ENCODE measurements at places on chromosomes 6 and 20.

GRCh38 chr20:35133735-35134134 is 13.4 kb downstream of the EDEM2 start:
- no peak for DNase-seq

- peak; percentile 68 for DNase-seq
These were observed 1.5 kb downstream of the BRD2 start for GRCh38 chr6:32969685-32970412.

- no peak for DNase-seq
These were observed 31.5 kb upstream of the EDN1 start for GRCh38 chr6:12258591-12259075.

GRCh38 chr6:132261354-132261753 is 139.9 kb downstream of the MOXD1 start:
- no peak for DNase-seq

GRCh38 chr20:16533502-16533901 is 39.7 kb downstream of the KIF16B start:
- no peak for DNase-seq

DNA sequence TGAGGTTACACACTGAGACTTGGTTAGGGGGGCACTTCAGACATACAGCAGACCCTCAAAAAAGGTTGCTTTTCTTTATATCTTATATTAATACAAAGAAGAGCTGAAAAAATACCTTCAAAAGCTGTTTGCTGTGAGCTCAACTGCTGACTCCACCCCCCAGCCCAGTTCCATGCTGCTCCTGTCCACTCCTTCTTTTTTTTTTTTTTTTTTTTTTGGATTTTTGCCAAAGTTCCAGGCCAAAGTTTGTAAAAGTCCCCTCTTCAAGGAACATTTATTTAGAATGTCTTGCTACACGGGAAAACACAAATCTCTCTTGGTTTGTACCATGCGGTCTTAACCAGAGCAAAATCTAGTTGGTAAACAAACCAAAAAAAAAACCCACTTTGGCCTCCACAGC is 85.3 kb upstream of the AKAP12 start:
- DNase-seq, result no peak

DNA sequence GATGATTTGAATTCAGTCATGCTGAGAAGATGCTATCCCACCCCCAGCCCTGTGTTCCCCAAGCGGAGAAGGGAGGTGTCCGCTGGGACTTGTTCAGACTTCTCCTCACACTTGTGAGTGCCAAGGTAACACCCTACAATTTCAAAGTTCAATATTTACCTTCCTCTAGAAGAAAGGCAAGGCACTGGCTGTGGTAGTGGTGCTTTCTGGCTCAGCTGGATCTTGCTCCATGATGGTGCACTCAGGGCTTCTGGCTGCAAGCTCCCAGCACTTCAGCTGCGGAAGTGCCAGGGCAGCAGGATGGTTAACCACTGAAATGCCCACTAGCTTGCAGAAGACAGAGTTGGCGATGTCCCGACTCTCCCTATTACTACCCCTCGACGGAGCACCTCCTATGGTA is 135.4 kb downstream of the MTFR2 start:
- DNase-seq, result no peak

DNA sequence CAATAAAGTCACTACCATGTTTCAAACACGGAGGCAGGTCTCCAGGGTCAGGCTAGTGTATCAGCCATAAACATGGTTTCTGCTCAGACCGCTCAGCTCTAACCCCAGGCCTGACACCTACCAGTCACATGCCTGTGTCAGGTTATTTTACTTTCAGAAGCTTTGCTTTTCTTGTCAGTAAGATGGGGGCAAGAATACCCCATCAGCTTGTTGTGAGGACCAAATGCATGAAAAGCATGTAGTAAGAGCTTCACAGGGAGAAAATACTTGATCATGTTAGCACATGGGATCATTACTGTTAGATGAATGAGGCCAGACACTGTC is 65.2 kb upstream of the PIM1 start:
- no peak for DNase-seq

DNA sequence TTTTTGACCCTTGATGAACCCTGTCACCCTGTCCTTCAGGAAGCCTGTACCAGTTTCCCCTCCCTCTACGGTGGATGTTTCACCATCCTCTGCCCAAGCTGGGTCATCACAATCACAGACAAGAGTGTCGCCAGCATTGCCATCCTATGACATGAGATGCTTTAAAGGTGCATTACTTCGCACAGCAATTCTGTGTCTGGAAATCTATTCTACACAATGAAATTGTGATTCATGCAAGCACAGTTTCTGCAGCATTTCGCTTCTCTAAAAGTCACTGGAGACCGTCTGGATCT is 2.5 kb upstream of the ULBP2 start:
- no peak for DNase-seq

DNA sequence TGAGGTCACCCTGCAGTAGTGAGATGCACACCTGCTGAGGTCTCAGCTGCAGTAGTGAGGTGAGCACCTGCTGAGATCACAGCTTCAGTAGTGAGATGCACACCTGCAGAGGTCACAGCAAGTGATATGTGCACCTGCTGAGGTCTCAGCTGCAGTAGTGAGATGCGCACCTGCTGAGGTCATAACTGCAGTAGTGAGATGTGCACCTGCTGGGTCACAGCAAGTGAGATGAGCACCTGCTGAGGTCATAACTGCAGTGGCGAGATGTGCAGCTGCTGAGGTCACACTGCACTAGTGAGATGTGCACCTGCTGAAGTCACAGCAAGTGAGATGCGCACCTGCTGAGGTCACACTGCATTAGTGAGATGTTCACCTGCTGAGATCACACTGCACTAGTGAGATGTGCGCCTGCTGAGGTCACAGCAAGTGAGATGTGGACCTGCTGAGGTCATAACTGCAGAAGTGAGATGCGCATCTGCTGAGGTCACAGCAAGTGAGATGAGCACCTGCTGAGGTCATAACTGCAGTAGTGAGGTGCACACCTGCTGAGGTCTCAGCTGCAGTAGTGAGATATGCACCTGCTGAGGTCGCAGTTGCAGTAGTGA is 20.8 kb downstream of the ZDHHC14 start:
- DNase-seq, result no peak

DNA sequence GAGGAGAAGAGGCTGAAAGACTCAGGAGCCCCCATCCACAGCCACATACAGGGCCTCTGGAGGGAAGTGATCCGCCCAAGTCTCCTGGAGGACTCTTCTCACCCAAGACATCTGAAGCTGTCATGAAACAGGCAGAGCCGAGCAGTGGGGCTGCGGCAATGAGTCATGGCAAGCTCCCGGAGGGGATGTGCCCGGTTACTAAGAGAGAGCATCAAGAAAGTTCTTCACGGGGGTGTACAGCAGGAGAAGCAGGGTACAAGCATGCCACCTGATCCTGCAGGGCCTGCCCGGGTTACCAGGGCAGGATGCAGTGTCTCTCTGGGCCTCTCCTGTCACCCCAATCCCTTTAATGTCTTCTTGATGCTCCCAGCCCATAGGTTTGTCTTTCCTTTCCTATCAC is 21.1 kb downstream of the TRIM26 start:
- no peak for DNase-seq

- peak; percentile 66 for DNase-seq
These were observed 19.1 kb upstream of the NNAT start for GRCh38 chr20:37501940-37502339.

DNA sequence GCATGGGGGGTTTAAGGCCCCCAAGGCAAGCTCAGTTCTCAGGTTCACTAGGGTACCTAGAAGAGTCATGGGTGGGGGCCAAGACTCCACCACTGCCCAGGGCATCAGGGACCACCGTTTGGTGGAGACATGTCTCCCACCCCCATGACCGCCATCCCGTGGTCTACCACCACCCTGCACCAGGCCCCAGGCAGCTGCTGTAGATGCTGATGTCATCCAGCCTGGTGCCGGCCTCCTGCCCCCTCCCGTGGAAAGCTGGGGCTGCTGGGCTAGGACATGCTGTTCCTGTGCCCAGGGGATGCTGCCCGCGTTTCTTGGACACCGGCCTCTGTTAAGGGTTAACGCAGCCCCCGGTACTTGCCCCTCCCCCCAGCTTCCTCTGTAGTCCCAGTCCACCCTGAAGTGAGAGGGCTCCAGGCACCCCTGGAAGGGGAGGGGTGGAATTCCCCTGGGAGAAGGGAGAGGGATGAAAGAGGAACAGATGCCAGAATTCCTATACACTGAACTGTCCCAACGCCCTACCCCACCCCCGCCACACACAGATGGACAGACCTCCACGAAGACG is 587 bp downstream of the IP6K3 start:
- DNase-seq, result no peak

DNA sequence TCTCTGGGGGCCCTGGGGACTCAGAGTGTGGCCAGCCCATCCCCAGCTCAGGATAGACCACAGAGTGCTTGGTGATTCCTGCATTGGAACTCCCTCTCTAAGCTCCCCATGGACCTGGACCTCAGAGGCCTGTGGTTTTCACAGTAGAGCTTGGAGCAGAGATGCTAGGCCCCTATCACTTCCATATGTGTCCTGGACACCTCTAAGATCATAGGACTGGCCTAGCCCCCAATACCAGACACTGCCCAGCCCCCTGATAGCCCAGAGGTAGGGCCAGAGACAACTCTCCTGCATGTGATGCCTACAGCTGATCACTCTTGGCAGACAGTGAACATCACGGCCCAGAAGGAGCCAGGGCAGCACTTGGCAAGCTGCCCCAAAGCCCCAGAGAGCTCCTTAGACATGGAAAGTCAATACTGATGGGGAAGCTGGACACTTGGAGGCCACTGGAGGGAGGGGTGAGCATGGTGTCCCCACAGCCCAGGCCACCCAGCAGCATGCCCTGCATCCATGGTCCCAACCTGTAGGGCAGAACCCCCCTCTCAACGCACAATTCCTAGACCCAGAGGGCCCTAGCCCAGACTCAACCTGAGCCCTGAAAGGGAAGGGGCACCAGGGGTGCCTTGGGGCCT is 27.1 kb downstream of the UBD start:
- no peak for DNase-seq

- no peak for DNase-seq
These were observed 11.2 kb downstream of the TCFL5 start for GRCh38 chr20:62850333-62850974.

DNA sequence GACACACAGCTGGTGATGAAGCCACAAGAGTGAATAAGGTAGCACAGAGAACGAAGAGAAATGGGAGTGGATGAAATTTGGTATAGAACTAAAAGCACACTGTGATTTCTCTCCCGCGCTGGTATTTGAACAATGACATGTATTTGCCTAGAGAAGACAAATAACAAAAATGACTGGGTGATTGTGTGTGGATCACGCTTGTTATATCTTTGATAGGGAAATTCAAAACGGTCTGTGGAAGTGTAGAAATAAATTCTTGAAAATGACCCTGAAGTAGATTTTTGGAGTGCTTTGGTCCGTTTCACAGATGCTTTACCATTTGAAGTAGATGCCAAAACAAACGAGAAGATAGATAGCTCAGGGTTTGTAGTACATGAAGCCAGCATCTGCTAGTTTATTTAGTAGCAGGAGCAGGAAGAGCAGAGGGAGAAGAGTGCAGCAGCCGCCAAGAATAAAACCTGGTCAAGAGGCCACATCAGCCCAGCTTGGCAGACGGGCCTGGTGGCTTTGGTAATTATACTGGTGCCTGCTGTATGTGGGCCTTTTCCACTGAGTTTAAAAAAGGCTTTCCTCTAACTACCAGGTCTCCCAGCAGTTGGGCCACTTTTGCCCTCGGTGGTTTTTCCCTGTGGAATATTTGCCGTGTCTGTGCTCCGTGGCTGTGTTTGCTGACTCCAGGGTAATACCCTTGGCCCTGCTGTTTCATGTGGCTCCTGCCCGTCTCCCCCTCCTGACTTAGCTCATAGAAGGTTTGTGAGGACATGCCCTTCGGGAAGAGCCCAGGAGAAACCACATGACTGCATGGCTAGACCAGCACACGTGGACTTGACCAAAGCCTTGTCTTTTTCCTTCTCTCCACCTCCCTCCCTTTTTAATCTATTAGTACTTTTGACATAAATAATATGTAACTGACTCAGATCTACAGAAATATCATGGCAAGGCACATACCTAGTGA is 294.0 kb downstream of the SOX4 start:
- peak; percentile 61 for DNase-seq

DNA sequence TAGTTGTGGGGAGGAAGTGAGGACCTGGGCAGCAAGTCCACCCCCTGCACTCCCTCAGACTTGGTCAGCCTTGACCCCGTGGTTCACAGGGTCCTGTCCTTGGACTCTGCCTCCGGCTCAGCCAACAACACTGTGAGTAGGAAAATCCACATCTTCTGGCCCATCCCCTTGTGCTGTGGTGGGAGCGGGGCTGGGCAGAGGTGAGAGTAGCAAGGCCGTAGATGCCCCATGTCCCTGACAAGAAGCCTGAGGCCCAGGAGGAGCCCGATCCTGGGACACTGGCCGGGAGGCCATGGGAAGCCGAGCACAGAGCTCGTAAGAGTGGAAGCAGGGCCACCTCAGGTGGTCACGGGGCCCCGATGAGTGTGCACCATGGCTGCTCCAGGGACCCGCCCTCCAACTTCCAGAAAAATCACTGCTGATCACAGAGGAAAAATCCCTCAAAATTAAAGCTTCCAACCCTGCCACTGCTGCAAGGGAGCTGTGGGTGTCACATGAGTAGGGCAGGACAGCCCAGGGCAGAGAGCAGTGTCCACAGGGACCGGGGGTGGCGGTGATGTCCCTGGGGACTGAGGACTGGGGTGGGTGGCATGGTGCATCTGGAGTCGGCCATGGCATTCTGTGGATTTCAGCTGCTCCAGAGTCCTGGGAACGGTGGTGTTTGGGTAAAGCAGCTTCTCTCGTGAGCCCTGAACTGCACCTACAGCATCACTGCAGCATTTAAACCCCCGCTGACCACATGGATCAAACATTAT is 189.4 kb downstream of the DLL1 start:
- DNase-seq, result no peak

DNA sequence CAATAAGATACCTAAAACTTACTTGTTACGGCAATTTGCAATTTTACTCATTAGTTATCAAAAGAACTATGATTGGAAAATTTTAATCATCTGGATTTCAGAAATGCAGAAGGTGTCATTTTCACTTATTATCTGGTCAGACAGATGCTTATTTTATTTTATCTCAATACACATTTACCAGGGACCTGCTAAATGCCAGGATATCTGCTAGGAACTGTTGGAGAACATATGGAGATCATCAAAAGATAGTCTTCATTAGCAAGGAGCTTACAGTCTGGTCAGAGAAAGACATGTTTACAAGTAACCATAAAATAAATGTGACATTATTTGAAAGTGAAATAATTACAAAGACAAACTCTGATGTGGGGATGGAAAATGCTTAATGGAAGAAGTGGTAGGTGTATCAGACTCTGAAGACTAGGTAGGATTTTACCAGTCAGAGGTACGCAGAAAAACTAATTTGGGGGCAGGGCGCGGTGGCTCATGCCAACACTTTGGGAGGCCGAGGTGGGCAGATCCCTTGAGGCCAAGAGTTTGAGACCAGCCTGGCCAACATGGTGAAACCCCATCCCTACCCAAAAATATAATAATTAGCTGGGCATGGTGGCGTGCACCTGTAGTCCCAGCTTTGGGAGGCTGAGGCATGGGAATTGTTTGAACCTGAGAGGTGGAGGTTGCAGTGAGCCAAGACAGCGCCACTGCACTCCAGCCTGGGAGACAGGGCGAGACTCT is 137.8 kb downstream of the MYB start:
- no peak for DNase-seq

- peak; percentile 83 for DNase-seq
These were observed 70.0 kb upstream of the CD2AP start for GRCh38 chr6:47407300-47408281.

All from DMS79 treated with DMSO at 0.1 percent for 48 hours (cell line).